ENCODE measurements at places on chromosomes 4 and X.

DNA sequence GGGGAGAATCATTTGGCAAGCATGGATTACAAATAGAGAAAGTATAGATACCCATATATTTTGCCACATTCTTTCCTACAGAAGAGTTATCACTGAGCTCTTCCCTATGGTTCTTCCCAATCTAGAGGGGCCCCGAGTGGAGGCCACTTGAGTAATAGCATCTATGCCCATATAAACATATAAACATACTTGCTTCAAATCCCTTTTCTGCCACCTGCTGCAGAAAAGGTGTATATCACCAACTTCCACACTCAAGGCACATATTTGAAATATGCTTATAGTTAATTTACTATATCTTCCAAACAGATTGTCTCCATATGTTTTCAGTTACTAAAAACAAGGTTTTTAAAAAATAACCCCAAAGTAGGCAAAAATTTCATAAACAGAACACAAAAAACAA, 642.8 kb upstream of the DIPK2B start:
- no peak for DNase-seq

GRCh38 chrX:86148024-86148511, at the start of gene DACH2:
Gene DACH2, plus strand, starts transcription at chrX:86148451.
- DNase-seq = peak; percentile 2

GRCh38 chr4:30912098-30912714, 192.0 kb downstream of the PCDH7 start:
- no peak for DNase-seq

DNA sequence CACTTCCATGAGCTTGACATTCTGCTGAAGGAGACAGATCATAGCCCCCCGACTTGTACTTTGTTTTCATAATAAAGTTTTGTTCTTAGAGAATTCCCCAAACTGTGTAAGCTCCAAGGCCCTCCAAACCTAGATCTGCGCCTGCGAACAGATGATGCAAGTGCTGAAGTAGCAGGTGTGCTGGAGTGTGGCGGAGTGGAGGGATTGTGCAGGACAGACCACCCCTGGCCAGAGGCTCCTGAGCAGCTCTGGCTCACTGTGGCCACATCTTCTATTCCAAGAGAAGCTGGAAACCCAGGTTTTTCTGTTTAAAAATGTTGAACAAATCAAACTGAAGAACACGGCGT, 46.4 kb downstream of the TBC1D14 start:
- no peak for DNase-seq

- no peak for DNase-seq
Observed at GRCh38 chr4:8278421-8279287, 9.1 kb downstream of the HTRA3 start.

DNA sequence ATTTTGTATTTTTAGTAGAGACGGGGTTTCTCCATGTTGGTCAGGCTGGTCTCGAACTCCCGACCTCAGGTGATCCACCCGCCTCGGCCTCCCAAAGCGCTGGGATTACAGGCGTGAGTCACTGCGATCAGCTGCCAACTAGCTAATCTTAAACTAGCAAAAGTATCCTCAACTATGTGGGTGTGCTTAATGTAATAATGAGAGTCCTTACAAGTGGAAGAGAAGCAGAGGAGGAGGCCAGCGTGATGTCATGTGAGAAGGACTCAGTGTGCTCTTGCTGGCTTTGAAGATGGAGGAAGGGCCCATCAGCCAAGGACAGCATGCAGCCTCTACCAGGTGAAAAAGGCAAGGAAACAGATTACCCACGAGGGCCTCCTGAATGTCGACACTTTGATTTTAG, 19.6 kb downstream of the SCD5 start:
- DNase-seq = no peak

DNA sequence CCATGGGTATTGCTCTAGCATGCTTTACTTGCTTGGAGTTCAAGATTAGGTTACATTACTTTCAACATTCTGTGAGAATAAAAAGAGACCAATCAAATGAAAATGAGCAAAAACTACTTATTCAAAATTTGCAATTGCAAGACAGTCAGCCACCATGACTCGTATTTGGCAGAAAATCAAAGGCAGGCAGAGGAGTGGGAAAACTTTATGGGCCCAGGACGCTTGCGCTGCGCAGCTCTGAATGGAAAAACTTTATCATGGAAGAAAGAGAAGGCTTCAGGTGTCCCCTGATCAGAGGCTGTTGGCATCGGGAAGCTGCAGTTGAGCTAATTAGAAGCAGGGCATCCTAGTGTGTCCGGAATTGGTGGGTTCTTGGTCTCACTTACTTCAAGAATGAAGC, 250.6 kb downstream of the USP46 start:
- no peak for DNase-seq

DNA sequence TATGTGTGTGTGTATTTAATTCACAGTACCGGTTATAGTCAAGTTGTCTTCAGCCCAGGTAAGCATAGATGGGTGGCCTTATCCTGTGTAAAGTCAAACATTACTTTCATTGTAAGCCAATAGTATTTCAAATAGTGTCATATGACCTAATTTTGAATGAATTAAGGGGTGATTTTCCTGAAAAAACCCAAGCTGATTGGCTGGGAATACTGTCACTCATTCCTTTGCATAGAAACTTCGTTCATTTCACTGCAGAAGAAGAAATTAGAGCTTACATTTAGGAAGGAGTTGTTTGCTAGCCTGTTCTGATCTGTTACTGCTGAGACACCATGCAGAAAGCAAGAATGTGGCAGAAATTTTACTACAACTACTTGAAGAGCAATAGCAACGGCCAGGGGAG, 45.4 kb downstream of the SMARCAD1 start:
- DNase-seq = no peak

GRCh38 chrX:155071694-155072280, 479 bp downstream of the BRCC3 start:
- DNase-seq = no peak

- DNase-seq = no peak
Observed at GRCh38 chr4:26229974-26230373, 90.8 kb upstream of the RBPJ start.

- DNase-seq = no peak
Observed at GRCh38 chrX:37332055-37332454, 17.1 kb upstream of the PRRG1 start.

DNA sequence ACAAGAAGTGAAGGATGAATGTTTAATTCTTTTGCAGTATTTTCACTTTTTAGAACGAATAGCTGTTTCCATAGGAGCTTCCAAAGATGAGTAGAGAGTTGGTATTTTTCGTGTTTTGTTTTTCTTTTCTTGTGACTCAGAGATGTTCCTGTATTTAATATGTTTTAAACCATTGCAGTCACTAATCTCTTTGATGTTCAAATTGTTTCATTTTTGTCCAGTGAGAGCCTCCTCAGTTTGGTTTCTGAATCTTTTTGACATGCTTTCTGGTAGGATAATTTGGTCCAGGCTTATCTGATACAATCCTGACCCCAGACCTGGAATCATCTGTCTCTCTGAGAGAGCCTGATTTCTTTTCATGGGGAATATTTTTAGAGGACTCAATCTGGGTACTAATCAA, 41.6 kb downstream of the BEX3 start:
- DNase-seq = no peak

GRCh38 chr4:1855333-1856070, 454 bp downstream of the LETM1 start:
- DNase-seq = no peak

- no peak for DNase-seq
Observed at GRCh38 chr4:99436462-99436861, 1.3 kb upstream of the ADH7 start.

DNA sequence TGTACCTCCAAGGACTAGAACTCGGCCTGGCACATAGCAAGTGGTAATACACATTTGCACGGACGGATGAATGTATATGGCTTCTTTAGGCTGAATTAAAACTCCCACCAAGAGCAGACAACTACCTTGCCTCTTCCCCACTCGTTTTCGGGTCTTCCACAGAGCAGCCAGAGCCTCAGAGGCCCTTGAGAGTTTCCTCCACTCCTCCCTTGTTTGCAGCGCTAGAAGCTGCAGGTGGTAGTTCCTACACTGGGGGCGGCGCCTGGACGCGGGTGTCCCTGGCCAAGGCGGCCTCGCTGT, 10.2 kb upstream of the INTU start:
- DNase-seq = no peak

DNA sequence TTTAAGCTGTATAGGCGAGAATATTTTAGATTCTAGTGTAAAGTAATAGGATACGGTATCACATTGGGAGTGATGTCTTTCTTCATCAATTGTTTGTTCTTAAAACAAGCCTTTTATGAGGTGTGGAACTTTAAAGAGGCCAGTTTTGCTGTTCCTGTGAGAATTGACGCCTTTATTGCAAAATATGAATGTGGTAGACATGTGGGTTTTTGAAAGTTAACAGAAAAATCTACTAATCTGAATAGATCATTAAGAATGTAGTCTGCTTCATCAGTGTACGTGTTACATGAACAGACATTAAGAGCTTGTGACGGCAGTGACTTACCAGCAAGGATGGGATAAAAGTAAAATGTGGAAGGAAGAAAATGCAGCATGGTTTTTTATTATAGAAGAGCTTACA, 63.8 kb downstream of the STOX2 start:
- no peak for DNase-seq

DNA sequence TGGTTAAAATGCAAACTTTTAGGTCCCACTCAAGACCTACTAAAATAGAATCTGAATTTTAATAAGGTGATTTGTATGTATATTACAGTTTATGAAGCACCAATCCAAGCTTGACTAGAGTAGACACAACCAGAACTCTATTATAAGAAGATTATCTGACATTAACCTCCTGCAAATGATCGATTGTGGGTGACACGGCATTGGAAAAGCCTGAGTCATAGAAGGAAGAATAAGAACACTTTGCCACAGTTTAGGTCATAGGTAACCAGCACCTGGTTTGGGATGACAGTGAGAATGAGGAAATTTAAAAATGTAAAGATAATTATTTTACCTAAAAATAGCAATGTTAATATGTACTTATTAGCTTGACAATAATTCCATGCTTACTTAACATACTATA, 15.2 kb downstream of the PDGFC start:
- no peak for DNase-seq
